GM20000 (cell line): ENCODE measurements at places on chromosomes 7 and 10.

GRCh38 chr10:111151595-111152307, 74.9 kb downstream of the ADRA2A start:
- DNase-seq = no peak

GRCh38 chr10:126670056-126670894, at the start of gene C10orf90:
Gene C10orf90, minus strand, starts transcription at chr10:126670693. Its CDS starts 213 bp downstream, at chr10:126670480.
- no peak for DNase-seq

DNA sequence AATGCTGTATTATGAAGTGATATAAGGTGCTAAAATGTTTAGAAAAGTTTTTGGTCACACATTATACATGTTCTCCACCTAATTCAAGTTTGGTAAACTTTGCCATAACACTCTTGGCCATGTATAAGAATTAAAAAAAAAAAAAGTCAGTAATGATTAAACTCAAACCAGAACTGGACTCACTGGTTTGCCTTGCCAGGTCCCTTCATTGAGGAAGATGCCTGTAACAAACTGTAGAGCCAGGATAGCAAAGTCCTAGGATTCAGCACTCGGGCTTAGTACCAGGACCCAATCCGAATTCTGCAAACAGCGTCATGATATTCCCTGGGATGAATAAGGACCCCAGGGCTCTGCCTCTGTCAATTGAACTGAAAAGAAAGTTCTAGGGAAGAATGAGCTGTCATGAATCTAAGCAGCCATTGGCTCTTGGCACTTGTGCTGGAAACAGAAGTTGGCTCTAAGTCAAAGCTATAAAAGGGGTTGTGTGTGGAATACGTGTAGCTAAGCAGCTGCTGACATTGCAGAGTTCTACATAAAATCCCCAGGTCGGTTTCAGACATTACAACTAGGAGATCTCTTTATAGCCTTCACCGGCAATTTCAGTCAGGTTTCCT, 216.9 kb downstream of the C7orf25 start:
- no peak for DNase-seq

DNA sequence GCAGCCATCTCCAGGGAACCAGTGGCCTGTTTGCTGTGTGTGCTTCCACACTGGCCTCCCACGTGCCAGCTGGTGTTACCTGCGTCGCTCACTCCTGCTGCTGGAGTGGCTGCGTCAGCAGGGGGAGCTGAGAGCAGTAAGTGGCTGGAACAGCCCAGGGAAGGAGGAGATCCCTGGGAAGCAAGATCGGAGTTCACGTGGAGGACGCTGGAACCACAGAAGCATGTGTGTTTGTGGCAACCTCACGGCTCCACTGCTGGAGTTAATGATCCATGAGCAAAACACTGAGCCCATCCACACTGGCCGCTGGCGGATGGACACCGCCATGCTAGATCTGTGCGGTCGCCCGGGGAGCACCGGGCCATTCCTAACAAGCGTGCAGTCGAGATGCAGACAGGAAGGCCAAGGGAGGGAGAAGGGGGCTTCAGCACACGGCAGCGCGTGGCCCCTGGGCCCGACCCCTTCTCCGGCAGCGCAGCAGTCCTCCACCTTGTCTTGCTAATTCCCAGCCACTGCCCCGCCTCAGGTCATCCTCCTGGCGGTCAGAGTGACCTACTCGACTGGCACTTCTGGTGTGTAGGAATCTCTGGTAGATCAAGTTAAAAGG, 68.5 kb upstream of the EEPD1 start:
- no peak for DNase-seq

DNA sequence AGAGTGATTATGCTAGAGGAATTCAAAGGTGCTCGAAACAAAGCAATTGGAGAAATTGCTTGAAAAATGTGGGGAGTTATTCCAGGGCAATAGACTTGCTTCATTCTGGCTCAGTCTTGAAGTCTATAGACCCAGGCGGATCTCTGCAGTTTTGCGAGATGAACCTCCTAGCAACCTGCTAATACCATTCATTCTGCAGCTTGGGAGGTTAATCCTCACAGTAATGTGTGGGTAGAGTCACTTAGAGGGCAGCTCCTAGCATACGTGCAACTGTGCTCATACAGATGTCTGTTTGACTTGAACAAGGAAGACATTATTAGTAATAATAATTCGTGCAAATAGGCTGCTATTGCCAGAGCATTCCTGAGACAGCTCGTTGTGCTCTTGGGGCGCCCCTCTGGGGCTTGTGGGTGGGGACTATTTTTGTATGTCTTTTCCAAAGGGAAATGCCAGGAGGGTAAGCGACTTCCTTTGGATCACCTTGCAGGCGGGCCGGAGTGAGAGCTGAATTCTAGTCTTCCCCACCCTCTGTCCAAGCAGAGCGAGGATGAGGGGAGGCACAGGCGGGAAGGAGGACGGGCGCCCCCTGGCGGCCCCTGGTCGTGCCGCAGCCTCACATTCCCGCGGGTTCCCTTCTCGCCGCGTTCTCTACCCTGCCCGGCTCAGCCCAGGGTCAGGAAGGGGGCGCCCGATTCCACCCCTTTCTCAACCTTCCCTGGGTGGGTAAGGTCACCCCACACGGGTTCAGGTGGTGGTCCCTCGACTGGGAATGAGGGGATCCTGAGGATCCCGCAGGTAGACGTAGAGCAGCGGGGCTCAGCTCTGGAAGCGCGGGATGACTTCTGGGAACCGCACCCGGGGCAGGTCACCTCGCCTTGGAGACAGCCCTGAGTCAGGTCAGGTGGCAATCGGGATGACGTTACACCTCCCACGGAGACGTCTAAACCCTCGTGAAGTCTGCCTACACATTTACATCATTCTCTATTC, 241.5 kb downstream of the PHTF2 start:
- DNase-seq = peak; percentile 68

DNA sequence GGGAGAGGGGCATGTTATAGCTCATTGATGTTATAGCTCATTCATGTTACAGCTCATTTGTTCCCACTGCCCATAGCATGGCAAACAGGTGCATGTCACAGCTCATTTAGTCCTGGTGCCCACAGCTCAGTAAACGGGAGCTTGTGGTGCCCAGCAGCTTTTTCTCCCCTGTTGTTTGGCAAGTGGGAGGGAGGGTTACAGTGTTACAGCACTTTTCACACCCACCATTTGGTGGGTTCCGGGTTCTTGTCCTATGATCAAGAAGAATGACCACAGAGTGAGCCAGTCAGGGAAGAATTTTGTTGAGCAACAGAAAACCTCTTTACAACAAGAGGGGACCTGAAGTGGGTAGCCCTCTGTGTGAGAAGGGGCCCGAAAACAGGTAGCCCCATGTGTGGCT, 162.8 kb upstream of the CSTF2T start:
- no peak for DNase-seq

- DNase-seq = no peak
These were observed 13.6 kb downstream of the PNLIPRP2 start for GRCh38 chr10:116634126-116634975.

- DNase-seq = no peak
These were observed 8.5 kb upstream of the SLC39A12 start for GRCh38 chr10:17943033-17943745.

DNA sequence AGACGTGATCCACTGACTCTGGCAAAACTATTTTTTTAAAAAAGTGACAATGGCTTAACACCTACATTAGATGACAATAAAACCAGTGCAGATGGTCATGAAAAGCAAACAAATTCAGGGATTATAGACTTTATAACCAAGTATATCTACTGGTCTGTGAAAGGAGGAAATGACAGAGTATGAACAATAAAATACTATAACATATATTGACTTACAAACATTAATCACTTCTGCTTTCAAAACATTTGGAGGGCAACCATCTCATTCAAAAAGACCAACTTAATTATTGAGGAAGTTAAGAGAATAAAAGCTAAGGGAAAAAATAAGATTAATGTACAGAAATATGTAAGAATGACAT, 34.8 kb downstream of the JMJD1C start:
- DNase-seq = no peak

GRCh38 chr7:26321435-26321834, 29.8 kb downstream of the SNX10 start:
- no peak for DNase-seq

DNA sequence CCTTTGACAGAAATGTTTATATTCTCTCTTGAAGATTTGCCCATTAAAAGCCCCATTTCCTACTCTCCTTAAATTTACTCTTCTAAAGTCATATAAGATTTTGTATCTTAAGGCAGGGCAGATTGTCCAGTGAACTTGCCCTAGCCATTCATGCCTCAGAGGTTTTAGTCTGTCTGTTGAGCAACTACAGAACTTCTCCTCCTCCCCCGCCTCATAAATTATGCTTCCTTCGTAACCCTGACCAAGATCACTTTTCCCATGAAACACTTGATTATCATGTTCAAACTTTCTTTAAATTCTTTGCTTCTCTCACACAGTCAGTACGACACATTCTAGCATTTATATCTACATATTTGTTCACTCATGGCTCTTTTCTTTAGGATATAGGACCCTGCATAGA, 621.3 kb downstream of the ANKRD7 start:
- no peak for DNase-seq

DNA sequence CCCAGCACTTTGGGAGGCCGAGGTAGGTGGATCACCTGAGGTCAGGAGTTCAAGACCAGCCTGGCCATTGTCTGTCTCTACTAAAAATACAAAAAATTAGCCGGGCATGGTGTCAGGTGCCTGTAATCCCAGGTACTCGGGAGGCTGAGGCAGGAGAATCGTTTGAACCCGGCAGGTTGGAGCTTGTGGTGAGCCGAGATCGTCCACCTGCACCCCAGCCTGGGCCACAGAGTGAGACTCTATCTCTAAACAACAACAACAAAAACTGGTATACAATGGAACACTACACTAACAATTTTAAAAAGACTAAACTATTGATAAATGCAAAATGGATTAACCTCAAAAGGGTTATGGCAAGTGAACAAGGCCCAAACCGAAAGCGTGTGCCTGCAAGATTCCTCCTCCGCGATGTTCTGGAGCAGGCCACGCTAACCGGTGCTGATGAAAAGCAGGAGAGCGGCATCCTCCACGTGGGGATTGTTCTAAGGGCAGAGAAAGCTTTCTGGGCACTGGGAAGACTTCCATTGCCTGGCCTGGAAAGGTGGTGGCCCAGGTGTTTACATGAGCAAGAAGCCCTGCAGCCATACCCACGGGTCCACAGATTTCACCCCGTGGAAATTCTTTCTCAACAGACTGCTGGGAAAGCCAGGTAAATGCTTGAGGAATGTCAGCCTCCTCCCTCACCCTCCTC, 53.8 kb downstream of the PDGFA start:
- no peak for DNase-seq

DNA sequence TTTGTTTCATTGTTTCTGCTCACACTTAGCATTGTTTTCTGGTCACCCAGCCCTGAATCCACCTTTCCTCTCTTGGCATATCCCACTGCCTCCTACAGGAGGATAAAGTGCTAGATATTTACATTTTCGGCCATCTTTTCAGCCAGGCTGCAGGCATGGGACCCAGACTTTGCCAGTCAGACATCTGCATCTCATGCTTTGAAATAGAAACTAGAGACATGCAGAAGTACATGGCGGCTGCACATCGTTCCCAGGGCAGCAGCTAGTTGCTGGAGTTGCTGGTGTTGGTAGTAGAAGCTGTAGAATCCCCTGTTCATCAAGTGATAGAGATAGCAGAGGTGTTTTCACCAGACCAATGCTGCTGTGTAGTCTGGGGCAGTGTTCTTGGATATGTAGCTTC, 18.7 kb downstream of the STAMBPL1 start:
- DNase-seq = no peak

DNA sequence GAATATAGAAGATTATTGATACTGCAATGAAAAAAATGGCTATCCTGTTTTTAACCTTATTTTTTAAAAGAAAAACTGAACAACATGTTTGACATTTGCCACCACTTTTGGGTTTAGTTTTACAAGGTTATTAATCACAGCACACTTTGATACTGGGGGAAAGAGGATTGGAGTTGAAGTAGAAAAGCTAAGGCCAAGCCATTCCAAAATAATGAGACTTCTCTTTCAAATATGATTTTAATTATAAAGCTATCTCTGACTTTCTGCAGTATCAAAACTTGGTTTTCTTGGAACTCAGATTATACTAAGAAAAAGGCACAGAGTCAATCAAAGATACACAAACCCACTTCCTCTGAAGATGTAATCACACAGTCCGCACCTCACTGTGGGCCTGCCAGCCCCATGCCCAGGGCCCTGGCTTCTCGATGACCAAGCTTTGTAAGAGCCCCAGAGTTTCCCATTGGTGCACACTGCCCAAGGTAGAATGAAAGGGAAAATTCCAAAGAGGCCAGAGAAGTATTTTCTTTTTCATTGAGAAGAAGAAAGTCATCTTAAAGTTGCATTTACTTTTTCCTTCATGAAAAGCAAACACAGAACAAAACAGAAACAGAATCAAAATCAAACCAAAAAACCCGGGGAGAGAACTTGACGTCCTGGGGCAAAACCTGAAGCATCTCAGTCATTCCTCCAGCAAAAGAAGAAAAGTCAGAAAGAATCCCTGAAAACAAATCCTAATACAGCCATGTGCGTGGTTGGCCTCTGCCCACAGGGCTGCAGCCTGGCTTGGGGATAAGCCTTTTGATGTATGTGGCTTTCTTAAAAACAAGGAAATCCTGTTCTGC, 187.7 kb upstream of the KLF6 start:
- DNase-seq = no peak

DNA sequence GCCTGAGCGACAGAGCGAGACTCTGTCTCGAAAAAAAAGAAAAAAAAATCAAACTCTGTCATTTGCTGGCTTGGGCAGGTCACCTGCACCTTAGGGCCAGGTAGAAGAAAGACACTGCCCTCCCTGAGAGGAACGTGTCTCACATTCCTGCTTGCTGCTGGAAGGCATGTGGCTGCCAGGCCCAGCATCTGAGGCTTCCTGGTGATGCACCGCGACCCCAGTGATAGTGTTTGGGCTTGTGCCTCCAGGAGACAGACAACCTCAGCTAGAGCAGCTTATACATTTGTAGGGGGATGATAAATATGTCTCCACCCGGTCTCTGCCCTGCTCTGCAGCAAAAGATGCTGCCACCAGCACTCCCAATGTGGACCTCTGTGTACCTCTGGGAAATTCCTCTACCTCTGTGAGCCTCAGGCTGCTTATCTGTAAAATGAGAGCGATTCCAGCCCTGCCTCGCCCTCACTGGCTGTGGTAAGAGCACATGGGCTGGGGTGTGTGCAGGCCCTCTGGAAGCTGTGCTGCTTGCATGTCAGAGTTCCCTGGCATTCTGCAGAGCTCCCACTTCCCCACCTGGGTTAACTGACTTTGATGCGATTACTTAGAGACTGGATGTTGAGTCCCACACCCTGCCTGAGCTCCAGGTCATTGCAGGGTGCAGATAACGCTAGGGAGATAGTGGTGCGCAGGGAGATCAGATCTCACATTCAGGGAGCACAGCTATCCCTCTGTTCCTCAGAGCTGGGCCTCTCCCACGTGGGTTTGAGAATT, 19.9 kb downstream of the SLC29A3 start:
- DNase-seq = no peak

DNA sequence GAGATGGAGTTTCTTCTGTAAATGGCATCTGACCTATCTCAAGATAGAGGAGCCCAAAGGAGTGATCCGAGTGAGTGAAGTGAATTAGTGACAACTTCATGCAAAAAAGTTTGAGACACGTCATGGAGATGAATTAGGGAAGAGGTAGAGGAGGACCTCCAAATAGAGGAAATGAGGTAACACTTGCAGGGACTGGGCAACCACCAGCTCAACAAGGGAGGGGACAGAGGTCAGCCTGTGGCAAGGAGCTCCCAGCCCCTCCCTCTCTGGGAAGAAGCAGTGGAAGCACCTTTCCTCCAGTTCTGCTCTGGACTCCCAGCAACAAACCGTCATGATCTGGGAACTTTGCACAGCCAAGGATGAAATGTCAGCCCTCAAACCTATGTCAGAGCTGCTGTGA, 83.5 kb upstream of the IKZF1 start:
- no peak for DNase-seq
